ENCODE measurements at places on chromosomes 6 and 20. TPM values are rescaled to one million over a fixed set of nuclear protein-coding genes. Genes with fewer than 3 reads are reported as not detected.

DNA sequence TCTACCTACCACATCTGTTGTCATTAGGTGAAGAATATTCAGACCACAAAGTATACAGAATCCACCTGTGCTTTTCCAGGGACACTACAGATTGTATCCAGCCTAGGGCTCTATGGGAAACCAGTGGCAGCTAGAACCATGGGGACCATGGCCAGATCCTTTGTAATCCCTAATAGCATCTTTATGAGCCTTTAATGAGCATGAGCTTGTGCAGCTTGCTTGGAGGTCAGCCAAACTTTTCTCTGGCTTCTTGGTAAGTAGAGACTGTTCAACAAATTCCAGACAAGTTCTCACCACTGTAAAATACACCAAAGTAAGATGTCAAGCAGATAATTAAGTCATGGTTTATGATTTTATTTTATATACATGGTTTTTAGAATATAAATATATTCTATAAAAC, 301.6 kb upstream of the ADGRB3 start:
- no peak overlapping the region for H3K27ac ChIP-seq
- no peaks in the 10 kb centered on the region for H3K36me3 ChIP-seq
- DNase-seq: no peak
- no peaks in the 10 kb centered on the region for H3K4me1 ChIP-seq
- no peak overlapping the region for H3K4me3 ChIP-seq

DNA sequence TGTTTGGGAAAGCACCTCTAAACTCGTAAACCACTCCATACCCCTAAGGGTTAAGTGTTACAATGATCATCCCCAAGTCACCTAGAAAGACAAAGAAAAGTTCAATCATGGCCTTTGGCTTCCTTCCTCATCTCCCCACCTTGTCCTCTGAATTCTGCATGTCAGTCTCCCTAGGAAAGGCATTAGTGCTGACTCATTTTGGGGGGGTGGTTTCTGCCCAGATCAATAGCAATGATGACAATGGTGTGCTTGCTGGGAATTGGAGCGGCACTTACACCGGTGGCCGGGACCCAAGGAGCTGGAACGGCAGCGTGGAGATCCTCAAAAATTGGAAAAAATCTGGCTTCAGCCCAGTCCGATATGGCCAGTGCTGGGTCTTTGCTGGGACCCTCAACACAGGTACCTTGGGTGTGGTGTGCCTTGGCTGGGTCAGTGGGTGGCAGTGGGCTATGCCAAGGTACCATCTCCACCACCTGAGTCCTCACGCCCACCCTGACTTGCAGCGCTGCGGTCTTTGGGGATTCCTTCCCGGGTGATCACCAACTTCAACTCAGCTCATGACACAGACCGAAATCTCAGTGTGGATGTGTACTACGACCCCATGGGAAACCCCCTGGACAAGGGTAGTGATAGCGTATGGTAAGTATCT, 21.2 kb downstream of the TGM3 start:
- no peak overlapping the region for H3K4me3 ChIP-seq
- no peaks in the 10 kb centered on the region for H3K27me3 ChIP-seq
- no peak for DNase-seq
- no peaks in the 10 kb centered on the region for H3K4me1 ChIP-seq

DNA sequence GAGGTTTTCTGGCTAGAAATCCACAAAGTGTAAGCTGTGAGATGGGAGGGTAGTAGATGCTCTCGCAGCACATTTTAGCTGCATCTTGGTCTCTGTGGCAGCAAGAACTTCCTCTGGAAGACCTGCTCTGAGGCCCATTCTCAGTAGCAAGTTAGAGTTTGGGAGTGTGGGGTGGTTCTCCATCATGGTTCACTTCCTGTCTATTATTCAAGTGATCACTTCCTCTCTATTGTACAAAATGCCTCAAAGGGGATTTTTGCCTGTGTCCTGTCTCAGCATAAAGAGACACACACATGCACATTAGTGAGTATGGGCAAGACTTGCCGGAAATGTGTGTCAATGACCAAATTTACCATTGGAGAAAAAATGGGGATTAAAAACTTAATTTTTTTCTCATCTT, 42.5 kb downstream of the LYRM2 start:
- H3K27me3 ChIP-seq: no peaks in the 10 kb centered on the region
- no peak overlapping the region for H3K27ac ChIP-seq
- H3K36me3 ChIP-seq: no peaks in the 10 kb centered on the region

- no peak overlapping the region for H3K27ac ChIP-seq
- no peaks in the 10 kb centered on the region for H3K4me1 ChIP-seq
- H3K27me3 ChIP-seq: peaks cover 24% of the 10 kb centered on the region
- no peaks in the 10 kb centered on the region for H3K36me3 ChIP-seq
- DNase-seq: no peak
These were observed 3.6 kb upstream of the ADGRG6 start for GRCh38 chr6:142297996-142298753.

- no peaks in the 10 kb centered on the region for H3K4me1 ChIP-seq
- DNase-seq: no peak
- H3K27ac ChIP-seq: no peak overlapping the region
- peaks cover 29% of the 10 kb centered on the region for H3K27me3 ChIP-seq
- no peaks in the 10 kb centered on the region for H3K36me3 ChIP-seq
These were observed 6.5 kb upstream of the BPIFB1 start for GRCh38 chr20:33276303-33277113.

The CTCFL gene
- total RNA-seq: not detected

DNA sequence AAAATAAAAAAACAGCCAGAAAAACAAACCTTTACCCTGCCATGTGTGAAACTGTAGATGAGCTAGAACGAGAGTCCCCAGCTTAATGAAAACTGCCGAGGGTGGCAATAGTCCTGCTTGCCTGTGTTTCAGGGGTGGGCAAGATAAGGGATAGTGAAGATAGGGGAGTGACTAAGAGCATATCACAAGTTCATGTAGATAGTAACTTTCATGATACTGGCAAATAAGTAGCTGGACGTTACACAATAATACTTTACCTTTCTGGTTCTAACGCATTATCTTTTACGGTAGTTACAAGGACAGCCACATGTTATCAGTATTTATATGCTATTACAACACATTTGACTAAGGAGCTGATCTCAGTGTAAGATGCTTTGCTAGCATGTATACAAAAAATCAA, 9.3 kb upstream of the FBXO9 start:
- no peak for DNase-seq
- no peak overlapping the region for H3K4me3 ChIP-seq
- H3K4me1 ChIP-seq: peaks cover 40% of the 10 kb centered on the region
- H3K36me3 ChIP-seq: no peaks in the 10 kb centered on the region

The SLC22A7 gene
- not detected for total RNA-seq

The RAMACL gene
- total RNA-seq: 0.77 TPM

The KCNK16 gene
- total RNA-seq: not detected

GRCh38 chr20:48411919-48412522, 415.8 kb downstream of the PREX1 start:
- no peaks in the 10 kb centered on the region for H3K4me1 ChIP-seq
- no peak overlapping the region for H3K27ac ChIP-seq
- no peak for DNase-seq
